ENCODE measurements at places on chromosomes 16 and 17. TPM values are rescaled to one million over a fixed set of nuclear protein-coding genes. Genes with fewer than 3 reads are reported as not detected.

The ZNF750 gene
- not detected for total RNA-seq

DNA sequence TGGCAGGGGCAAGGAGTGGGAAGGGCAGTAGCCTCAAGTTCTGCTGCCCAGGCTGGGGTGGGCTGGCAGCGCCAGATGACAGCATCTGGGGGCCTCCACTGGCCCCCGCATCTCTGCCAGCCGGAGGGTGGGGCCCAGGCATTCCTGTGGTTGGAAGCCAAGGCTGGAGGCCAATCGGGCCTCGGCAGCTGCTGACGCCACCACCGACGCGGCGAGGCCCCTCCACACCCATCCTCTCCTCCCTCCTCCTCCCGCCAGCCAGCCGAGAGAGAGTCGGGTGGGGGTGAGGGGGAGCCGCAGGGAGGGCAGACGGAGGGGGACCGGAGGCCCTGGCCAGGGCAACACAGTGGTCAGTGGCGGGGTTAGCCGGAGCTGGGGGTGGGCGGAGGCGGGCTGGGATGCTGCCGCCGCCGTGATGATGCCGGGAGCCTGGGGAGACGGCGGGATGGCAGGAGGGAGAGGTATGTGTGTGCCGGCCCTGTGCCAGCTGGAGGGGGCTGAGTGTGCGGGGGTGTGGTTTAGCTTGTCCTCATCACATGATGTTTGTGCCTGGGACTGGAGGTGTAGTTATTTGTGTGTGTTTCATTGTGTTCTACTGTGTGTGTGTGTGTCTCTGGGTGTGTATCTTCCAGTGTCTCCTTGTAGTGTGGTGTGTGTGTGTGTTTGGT lies 36.6 kb downstream of the ARHGAP23 start:
- no peak overlapping the region for H3K27ac ChIP-seq
- H3K36me3 ChIP-seq, result no peaks in the 10 kb centered on the region
- no peak overlapping the region for H3K4me3 ChIP-seq
- H3K27me3 ChIP-seq, result no peaks in the 10 kb centered on the region

DNA sequence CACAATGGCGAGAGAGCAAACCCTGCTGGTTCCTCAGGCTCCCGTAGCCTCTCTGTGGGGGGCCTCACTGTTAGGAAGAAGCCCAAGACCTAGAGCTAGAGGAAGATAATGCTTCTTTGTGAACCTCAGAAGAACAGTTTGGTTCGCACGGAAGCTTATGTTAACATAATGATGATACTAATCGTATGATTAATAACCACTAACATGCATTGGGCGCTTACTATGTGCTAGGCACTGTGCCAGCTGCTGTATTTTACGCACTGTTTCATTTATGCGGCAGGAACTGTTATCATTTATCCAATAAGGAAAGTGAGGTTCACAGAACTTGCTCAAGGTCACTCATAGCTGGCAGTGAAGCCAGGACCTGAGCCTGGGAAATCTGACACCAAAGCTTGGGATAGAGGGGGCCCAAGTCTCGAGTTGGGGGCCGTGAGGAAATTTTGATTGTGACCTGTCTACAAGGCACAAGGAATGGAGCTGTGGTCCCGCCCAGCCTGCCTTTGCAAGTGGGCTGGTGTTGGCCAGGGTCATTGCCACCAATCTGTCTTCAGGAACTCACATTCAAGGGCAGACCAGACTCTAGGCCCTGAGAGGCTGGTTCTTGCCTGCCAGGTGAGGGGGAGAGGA lies 6.8 kb downstream of the PRCD start:
- peaks cover 13% of the 10 kb centered on the region for H3K27me3 ChIP-seq
- no peak overlapping the region for H3K4me3 ChIP-seq
- H3K4me1 ChIP-seq, result peaks cover 7% of the 10 kb centered on the region

- no peak overlapping the region for H3K27ac ChIP-seq
- no peaks in the 10 kb centered on the region for H3K4me1 ChIP-seq
- no peak overlapping the region for H3K4me3 ChIP-seq
- H3K27me3 ChIP-seq, result no peaks in the 10 kb centered on the region
- DNase-seq, result no peak
- H3K36me3 ChIP-seq, result peaks cover 2% of the 10 kb centered on the region
Measured at GRCh38 chr16:5504064-5504781, 406.6 kb upstream of the EEF2KMT start.

DNA sequence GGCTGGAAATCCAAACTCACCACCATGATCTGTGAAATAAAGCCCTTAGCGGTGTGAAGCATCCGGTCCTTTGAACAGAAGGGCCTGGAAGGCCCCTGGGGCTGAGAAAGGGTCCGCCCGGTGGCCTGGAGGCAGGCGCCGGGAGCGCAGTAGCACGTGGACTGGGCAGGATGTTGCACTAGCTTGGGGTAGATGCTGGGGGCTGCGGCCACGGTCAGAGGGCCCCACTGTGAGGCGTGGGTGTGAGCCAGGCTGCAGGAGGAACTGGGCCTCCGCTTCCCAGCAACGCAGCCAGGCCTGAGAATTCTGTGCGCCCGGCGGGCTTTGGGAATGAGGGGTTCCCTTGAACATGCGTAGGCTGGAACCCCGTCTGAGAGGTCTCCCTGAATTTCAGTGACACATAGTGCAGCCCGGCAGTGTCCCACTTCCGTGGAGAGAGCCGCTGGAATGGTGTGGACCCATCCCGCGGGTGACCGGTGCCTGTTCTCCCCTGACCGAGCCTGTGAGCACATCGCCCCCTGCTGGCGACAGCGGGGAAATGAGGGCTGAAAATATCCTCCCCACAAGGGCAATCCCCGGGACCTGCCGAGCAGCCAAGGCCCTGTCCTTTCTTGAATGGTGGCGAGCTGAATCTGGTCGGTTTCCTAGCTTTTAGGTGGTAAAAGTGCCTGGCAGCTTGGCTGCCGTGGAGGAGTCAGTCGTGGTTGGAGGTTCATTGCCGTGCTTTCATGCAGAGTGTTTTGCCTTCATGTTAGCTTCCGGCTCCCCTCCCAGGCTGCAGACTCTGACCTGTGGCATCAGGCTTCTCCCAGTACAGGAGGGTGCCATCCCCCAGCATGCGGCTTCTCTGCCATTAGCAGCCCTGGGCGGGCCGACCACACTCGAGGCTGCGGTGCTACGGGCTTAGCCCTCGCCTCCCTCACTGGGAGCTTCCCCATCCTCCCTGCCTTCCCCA lies 43.8 kb downstream of the DNAJA2 start:
- H3K4me3 ChIP-seq, result no peak overlapping the region
- H3K4me1 ChIP-seq, result peaks cover 22% of the 10 kb centered on the region
- H3K27ac ChIP-seq, result no peak overlapping the region
- DNase-seq, result peak; percentile 62

Measured in activated T-cell treated with anti-CD3 and anti-CD28 coated beads, Interleukin-2, amount 50 U/mL, for 72 hours (primary cell).